ENCODE measurements at places on chromosomes 7 and 10. TPM values are rescaled to one million over a fixed set of nuclear protein-coding genes. Genes with fewer than 3 reads are reported as not detected.

HOXA7 gene
- total RNA-seq = 10.2 TPM

TRIM74 gene
- total RNA-seq = 1.6 TPM

PNPLA8 gene
- total RNA-seq = 29.7 TPM

ANKRD30A gene
- not detected for total RNA-seq

DYNC1I1 gene
- 2.3 TPM for total RNA-seq

CPA2 gene
- total RNA-seq = 0.18 TPM

PILRA gene
- 6.1 TPM for total RNA-seq

TMEM270 gene
- not detected for total RNA-seq

SIRT1 gene
- total RNA-seq = 24.6 TPM

FAM25C gene
- total RNA-seq = not detected

CDC14C gene
- not detected for total RNA-seq

CAMK2G gene
- 25.4 TPM for total RNA-seq

ZP3 gene
- 1.5 TPM for total RNA-seq

MBL2 gene
- total RNA-seq = not detected

CYP2C18 gene
- 0.29 TPM for total RNA-seq

PALD1 gene
- 18.1 TPM for total RNA-seq

INMT gene
- total RNA-seq = 9.5 TPM

KAZALD1 gene
- total RNA-seq = 12.7 TPM

PNLIPRP3 gene
- not detected for total RNA-seq

PLPP4 gene
- total RNA-seq = 5.2 TPM

OGDHL gene
- total RNA-seq = 57.6 TPM

NPFFR1 gene
- 0.06 TPM for total RNA-seq

LRMDA gene
- 22.6 TPM for total RNA-seq

RAB19 gene
- 4.7 TPM for total RNA-seq

CLDN4 gene
- 132 TPM for total RNA-seq

STEAP1 gene
- 3.6 TPM for total RNA-seq

C10orf90 gene
- total RNA-seq = 0.70 TPM

AKR1D1 gene
- total RNA-seq = 0.06 TPM

SYT15B gene
- total RNA-seq = 2.7 TPM

FAM13C gene
- total RNA-seq = 16.3 TPM

MMP21 gene
- total RNA-seq = 0.23 TPM

OR6V1 gene
- not detected for total RNA-seq

SEMA3E gene
- 2.6 TPM for total RNA-seq

TNS3 gene
- 127 TPM for total RNA-seq

KCTD7 gene
- total RNA-seq = 14.5 TPM

LRRN3 gene
- total RNA-seq = 3.7 TPM

CNPY1 gene
- total RNA-seq = not detected

SUGCT gene
- total RNA-seq = 15.5 TPM

GIMAP6 gene
- total RNA-seq = 18.9 TPM

AKR1E2 gene
- total RNA-seq = 24.2 TPM

RPEL1 gene
- total RNA-seq = not detected

SGCE gene
- total RNA-seq = 112 TPM

RADIL gene
- total RNA-seq = 2.5 TPM

PIP gene
- total RNA-seq = not detected

ADK gene
- total RNA-seq = 25.1 TPM

TMEM229A gene
- total RNA-seq = 0.06 TPM

HIPK2 gene
- total RNA-seq = 60.6 TPM

VPS37D gene
- 18.6 TPM for total RNA-seq

CLDN3 gene
- total RNA-seq = 79.3 TPM

CNNM1 gene
- 1.8 TPM for total RNA-seq

Data from metanephros (tissue), 2 donors.